ENCODE measurements at places on chromosomes 3 and 15. TPM values are rescaled to one million over a fixed set of nuclear protein-coding genes. Genes with fewer than 3 reads are reported as not detected.

DNA sequence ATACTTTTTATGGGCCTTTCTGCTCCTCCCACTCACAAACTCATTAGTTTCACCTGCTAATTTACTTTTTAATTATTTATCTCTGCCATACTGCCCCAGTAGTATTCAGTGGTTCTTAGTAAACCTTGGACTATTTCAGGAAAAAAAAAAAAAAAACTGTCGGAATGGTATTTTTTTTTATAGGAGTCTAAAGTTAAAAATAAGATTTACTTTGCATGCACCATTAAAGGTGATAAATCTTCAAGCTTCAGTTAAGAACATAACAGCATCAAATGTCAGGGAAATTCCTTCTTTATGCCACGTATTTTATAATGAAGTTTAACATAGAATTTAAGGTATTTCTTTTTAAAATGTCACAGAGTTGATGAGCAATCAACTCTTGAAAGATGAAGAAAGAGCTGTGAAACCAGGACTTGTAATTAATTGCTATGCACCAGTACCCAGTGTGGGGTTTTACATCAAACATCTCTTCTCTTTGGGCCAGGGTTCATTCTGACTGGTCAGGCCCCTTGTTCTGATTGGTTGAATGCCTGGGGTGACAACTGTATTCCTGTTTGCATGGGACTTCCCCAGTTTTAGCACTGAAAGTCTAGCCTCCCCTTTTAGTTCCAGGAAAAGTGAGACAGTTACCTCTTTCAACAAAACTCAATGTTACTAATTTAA lies 40.3 kb upstream of the PTPRG start:
- H3K4me3 ChIP-seq: no peak overlapping the region
- H3K27me3 ChIP-seq: no peaks in the 10 kb centered on the region
- no peaks in the 10 kb centered on the region for H3K36me3 ChIP-seq
- H3K27ac ChIP-seq: no peak overlapping the region
- DNase-seq: no peak

GRCh38 chr3:133853063-133853924 lies 42.4 kb downstream of the RAB6B start:
- no peak for DNase-seq
- no peak overlapping the region for H3K4me3 ChIP-seq
- H3K4me1 ChIP-seq: peaks cover 5% of the 10 kb centered on the region

GRCh38 chr15:75843678-75844581 lies 683 bp downstream of the UBE2Q2 start:
- H3K36me3 ChIP-seq: no peaks in the 10 kb centered on the region
- DNase-seq: peak; percentile 29
- peak overlapping the region; percentile 65 for H3K27ac ChIP-seq
- H3K27me3 ChIP-seq: no peaks in the 10 kb centered on the region
- H3K4me3 ChIP-seq: peak overlapping the region; percentile 89

- H3K27ac ChIP-seq: no peak overlapping the region
- DNase-seq: no peak
- no peak overlapping the region for H3K4me3 ChIP-seq
- H3K4me1 ChIP-seq: no peaks in the 10 kb centered on the region
- no peaks in the 10 kb centered on the region for H3K36me3 ChIP-seq
Observed at GRCh38 chr3:64924961-64925360, 237.2 kb upstream of the ADAMTS9 start.

DNA sequence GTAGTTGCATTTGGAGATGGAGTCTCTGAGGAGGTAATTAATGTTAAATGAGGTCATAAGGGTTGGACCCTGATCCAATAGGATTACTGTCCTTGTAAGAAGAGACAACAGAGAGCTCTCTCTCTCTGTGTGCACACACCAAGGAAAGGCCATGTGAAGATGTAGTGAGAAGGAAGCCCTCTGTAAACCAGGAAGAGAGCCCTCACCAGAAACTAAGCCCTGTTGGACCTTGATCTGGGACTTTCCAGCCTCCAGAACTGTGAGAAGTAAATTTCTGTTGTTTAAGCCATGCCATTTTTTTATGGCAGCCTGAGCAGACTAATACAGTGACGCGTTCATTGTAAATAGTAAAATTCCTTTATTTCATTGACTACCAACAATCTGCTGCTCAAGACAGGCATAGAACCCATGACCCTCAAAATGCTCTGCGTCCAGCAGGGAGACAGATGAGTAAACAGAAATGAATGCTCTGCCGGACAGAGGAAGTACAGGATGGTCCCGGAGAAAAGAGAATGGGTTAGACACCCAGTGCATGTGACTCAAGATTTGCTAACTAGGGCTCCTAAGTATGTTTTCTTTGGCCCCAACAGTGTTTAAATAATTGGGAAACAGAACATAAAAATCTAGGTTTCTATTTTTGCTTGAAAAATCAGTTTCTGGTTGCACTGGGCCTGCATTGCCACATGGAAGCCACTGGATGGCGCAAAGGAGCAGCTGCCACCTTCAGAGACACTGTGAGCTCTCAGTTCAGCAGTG lies 37.9 kb upstream of the TNFAIP8L3 start:
- no peak overlapping the region for H3K4me3 ChIP-seq
- DNase-seq: peak; percentile 96
- H3K27me3 ChIP-seq: no peaks in the 10 kb centered on the region
- H3K4me1 ChIP-seq: peaks cover 15% of the 10 kb centered on the region

GRCh38 chr15:100633763-100634075 lies 31.3 kb downstream of the ASB7 start:
- H3K27ac ChIP-seq: no peak overlapping the region
- H3K27me3 ChIP-seq: no peaks in the 10 kb centered on the region
- no peak for DNase-seq
- no peaks in the 10 kb centered on the region for H3K4me1 ChIP-seq

GRCh38 chr3:157064402-157064801 lies 95.5 kb downstream of the CCNL1 start:
- no peak overlapping the region for H3K4me3 ChIP-seq
- H3K27me3 ChIP-seq: no peaks in the 10 kb centered on the region
- peaks cover 15% of the 10 kb centered on the region for H3K4me1 ChIP-seq
- no peak overlapping the region for H3K27ac ChIP-seq
- H3K36me3 ChIP-seq: no peaks in the 10 kb centered on the region

DNA sequence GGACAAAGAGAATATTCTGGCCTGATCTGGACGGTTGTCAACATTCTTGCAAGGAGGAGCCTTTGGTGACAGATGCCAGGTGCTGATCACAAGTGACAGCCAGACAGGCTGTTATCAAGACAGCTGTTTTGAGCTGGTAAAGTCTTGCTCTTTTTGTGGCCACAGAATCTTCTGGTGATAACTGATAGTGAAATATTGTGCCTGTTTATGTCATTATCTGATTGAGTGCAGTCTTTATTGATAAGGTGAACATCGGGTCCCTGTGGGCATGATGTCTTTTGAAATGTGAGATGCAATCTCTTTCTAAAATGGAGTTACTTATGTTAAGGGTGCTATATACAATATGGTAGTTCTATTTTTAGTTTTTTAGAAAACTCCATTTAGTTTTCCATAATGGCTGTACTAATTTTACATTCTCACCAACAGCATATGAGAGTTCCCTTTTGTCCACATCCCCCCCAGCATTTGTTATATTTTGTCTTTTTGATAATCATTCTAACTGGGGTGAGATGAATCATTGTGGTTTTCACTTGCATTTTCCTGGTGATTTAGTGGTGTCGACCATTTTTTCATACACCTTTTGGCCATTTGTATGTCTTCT lies 10.7 kb downstream of the CEP63 start:
- DNase-seq: peak; percentile 58
- H3K36me3 ChIP-seq: peaks cover 2% of the 10 kb centered on the region
- H3K4me3 ChIP-seq: no peak overlapping the region
- H3K27me3 ChIP-seq: no peaks in the 10 kb centered on the region
- no peak overlapping the region for H3K27ac ChIP-seq

GRCh38 chr3:70871909-70872656 lies 559.6 kb upstream of the MDFIC2 start:
- peak overlapping the region; percentile 18 for H3K27ac ChIP-seq
- no peaks in the 10 kb centered on the region for H3K4me1 ChIP-seq
- H3K27me3 ChIP-seq: no peaks in the 10 kb centered on the region
- peak; percentile 80 for DNase-seq

DNA sequence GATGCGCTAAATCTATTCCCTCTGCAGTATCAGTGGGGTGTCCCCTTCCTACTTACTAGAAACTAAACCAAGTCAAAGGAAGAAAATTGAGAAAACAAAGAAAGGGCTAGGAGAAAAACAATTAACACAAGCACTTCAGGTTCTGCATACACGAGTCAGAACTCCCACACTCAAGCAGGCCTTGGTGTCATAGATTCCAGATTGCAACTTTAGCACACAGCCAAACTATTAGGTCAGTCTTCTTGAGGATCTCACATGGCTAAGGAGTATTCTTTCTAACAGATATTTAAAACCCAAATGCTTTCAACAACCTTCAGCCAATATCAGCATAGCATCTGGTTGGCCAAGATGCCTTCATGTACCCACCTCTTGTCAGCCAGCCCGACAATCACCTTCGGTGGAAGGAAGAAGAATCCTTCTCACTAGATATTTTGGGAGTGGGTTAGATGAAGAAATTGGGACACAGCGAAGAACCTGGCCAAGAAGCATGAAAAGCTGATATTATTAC lies 340.0 kb downstream of the VPS13C start:
- no peaks in the 10 kb centered on the region for H3K4me1 ChIP-seq
- no peak for DNase-seq
- H3K4me3 ChIP-seq: no peak overlapping the region

DNA sequence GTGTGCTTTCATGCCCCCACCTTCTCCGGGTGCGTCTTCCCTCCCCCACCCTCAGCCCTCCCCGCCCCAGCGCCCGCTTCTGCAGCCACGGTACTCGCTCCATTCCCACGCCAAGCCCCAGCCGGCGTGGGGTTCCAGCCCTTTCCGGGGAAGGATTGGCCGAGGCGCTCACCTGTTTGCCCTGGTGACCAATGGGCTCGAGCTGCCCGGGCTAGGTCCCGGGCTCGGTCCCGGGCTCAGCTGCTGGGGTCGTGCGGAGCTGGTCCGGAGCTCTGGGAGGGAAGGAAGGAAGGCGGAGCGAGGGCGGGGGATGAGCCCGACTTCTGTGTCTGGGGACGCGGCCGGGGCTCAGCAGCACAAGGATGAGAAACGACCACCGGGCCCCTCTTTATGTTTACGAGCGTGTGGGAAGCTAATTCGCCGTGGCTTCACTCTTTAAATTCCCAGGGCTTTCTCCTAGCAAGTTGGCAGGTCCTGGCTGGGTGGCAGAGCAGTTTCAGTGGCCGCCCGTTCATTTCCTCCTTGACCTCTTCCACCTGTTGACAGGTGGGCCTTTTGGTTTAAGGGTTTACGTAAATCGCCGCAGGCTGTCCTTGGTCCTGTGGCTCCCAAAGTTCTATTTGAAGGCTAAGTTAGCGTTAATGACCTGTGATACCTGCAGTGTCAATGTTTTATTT lies at the start of gene IGSF10:
Gene IGSF10 (minus strand): TSS at position 288 of the 677 bp plus-strand sequence. CDS start 2,352 bp downstream, outside the sequence.
- no peak for DNase-seq
- H3K36me3 ChIP-seq: no peaks in the 10 kb centered on the region
- peaks cover 9% of the 10 kb centered on the region for H3K27me3 ChIP-seq
- no peak within 1 kb of the TSS for H3K27ac ChIP-seq

DNA sequence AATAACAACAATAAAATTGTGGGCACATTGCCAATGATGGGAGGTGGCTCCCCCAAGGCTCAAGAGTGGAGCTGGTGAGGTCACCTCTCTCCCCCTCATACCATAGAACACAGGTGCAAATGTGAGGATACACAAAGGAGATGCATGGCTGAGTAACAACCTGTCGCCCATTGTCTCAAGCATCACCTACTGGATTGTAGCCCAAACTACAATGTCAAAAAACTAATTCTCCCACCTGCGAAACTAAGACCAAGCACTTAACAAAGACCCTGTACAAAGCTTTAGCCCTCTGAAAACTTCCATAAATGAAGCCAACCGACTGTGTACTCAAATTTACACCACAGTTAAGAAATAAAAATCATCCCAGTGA lies 50.4 kb upstream of the IGSF11 start:
- no peak overlapping the region for H3K4me3 ChIP-seq
- no peak for DNase-seq
- no peak overlapping the region for H3K27ac ChIP-seq
- no peaks in the 10 kb centered on the region for H3K4me1 ChIP-seq

DNA sequence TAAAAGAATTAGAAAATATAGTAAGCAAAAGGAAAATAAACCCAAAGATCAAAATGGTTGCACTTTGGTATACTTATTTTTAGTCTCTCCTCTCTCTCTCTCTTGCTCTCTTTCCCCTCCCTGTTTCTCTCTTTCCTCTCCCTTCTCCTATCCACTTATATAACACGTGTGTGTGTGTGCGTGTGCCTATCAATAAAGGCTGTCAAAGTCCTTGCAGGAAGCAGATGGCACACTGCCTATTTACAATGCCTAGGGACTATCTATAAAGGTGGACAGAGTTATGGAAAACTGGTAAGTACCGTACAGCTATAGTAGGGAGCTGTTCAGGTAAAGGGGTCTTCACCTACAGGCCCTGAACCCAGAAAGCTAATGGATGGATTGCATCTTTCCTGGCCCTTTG lies 161.6 kb downstream of the SQOR start:
- H3K27ac ChIP-seq: no peak overlapping the region
- H3K36me3 ChIP-seq: no peaks in the 10 kb centered on the region
- no peaks in the 10 kb centered on the region for H3K4me1 ChIP-seq
- no peak for DNase-seq
- H3K4me3 ChIP-seq: no peak overlapping the region

DNA sequence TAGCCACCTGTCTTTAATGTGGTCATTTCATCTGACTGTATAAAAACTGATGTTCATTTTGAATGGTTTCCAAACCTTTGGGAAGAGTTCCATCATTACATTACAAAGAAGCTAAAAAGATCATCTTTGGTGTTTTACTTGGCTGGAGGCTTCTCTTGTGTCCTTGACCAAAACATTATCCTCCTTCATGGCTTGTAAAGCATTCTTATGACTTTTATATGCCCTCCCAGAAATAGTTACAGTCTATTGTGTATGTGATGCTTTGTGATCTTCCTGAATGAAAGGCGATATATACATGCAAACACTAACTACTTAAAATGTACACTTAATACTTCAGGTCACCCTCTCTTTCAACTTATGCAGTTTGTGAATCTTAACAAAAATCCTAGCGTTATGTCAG lies 525.6 kb downstream of the MECOM start:
- H3K36me3 ChIP-seq: no peaks in the 10 kb centered on the region
- no peaks in the 10 kb centered on the region for H3K27me3 ChIP-seq
- DNase-seq: no peak
- H3K4me1 ChIP-seq: no peaks in the 10 kb centered on the region
- no peak overlapping the region for H3K27ac ChIP-seq

GRCh38 chr3:126891791-126892190 lies 91.1 kb upstream of the PLXNA1 start:
- H3K27ac ChIP-seq: no peak overlapping the region
- H3K27me3 ChIP-seq: no peaks in the 10 kb centered on the region
- no peak overlapping the region for H3K4me3 ChIP-seq
- no peak for DNase-seq
- no peaks in the 10 kb centered on the region for H3K36me3 ChIP-seq

DNA sequence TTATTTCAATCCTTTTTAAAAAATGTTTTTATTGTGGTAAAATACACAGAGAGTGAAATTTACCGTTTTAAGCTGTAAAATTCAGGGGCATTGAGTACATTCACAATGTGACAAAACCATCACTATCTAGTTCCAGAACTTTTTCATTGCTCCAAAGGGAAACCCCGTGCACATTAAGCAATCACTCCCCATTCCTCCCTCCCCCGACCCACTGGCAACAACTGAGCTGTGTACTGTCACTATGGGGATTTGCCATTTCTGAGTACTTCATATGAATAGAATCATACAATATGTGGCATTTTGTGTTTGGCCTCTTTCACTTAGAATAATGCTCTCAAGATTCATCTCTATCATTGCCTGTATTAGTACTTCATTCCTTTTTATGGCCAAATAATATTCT lies 45.5 kb upstream of the BOC start:
- no peaks in the 10 kb centered on the region for H3K36me3 ChIP-seq
- no peak for DNase-seq
- H3K4me3 ChIP-seq: no peak overlapping the region
- H3K27ac ChIP-seq: no peak overlapping the region
- H3K27me3 ChIP-seq: no peaks in the 10 kb centered on the region

The BCL2A1 gene
- not detected for total RNA-seq

The INKA1 gene
- 2.7 TPM for total RNA-seq

The EPHA6 gene
- 0.99 TPM for total RNA-seq

The CPA3 gene
- not detected for total RNA-seq

The SERPINI2 gene
- 0.32 TPM for total RNA-seq

Data from astrocyte (in vitro differentiated cells and primary cell).